EH (cell line): ENCODE measurements at places on chromosomes 7 and 10.

DNA sequence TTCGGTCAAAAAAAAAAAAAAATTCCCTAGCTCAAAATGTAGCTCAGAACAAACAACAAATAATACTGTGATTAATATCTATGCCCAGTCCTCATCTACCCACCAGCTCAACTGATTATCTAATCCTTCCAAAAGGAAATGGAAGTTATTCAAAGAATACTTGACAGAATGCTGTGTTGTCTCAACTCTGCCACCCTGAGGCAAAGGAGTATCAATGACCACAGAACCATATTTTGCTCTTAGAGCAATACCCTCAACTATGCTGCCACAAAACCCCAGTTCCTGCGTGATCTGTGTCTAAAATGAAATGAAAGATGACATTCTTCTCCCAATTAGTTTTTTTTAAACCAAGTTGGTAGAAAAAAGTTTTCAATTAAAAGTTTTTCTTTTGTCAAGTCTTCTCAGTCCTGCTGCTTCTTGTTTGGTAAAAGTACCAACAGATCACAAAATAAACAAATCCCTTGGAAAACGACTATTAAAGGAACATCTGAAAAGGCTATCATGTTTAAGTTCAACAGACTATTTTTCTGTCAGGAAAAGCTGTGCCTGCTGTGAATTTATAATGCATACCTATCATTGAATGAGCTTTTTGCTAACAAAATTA, 21.6 kb downstream of the RBM28 start:
- peak; percentile 67 for DNase-seq

DNA sequence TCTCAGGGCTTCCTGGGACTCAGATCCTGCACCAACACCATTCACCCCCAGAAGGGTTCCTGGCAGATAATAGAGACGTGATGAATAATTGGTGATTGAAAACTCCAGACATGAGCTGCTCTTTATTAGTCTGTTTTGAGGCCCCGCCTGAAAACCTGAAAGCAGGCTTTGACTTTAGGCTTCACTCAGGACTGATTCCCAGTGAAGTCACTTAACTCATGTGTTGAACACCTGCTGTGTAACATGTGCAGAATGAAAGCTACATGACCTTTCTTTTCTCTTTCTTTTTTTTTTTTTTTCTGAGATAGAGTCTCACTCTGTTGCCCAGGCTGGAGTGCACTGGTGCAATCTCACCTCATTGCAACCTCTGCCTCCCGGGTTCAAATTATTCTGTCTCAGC, 8.9 kb downstream of the SPACDR start:
- DNase-seq = no peak

DNA sequence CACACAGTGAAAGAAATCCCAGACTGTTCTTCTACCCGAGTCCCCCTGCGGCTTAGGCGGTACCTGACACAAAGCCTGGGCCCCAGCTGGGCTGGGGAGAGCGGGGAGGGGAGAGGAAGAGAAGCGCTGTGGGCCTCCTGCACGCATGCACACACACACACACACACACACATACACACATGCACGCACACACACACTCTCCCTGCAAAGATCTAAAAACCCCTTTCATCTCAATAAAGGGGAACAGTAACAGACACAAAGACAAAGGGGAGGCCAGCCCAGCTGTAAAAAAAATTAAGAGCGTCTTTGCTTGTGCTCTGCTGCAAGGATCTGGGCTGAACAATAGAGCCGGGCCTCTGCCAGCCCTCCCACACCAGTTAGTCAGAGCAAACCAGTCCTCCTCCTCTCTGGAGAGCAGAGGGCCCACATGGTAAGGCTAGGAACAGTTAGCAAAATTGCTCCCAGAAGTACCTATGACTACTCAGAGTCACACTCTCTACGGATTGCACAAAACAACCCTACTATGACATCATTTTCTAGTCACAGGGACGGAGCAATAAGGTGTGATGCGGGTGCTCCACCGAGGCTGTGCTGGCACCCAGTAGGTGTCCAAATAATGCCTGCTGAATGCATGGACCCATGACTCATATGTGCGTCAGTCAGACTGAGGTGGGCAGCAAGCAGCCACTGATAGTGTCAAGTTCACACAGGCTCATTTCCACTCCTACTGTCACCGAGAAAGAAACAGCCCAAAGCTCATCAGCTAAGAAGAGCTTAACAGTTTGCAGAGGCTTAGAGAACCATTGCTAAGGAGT, 9.2 kb downstream of the ITPRIP start:
- peak; percentile 86 for DNase-seq

- DNase-seq = no peak
Observed at GRCh38 chr7:159158888-159159405, 14.3 kb upstream of the VIPR2 start.

- DNase-seq = peak; percentile 36
Observed at GRCh38 chr10:60611291-60611747, 167.0 kb upstream of the CDK1 start.

DNA sequence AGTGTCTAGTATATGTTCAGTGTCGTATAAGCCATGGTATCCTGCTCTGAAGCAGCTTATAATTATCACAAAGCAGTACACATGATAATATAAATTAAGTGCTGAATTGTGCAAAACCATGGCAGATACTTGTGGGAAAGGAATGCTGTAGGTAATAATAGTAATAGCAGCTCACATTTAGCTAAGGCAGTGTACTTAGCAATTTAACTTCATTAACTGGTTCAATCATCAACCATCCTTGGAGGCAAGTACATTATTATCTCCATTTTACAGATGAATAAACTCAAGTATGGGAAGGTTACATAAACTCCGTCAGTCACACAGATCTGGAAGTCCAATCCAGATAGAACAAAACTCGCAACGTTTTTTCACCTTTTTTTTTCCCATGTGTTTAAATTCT, 21.6 kb upstream of the RNF148 start:
- no peak for DNase-seq

DNA sequence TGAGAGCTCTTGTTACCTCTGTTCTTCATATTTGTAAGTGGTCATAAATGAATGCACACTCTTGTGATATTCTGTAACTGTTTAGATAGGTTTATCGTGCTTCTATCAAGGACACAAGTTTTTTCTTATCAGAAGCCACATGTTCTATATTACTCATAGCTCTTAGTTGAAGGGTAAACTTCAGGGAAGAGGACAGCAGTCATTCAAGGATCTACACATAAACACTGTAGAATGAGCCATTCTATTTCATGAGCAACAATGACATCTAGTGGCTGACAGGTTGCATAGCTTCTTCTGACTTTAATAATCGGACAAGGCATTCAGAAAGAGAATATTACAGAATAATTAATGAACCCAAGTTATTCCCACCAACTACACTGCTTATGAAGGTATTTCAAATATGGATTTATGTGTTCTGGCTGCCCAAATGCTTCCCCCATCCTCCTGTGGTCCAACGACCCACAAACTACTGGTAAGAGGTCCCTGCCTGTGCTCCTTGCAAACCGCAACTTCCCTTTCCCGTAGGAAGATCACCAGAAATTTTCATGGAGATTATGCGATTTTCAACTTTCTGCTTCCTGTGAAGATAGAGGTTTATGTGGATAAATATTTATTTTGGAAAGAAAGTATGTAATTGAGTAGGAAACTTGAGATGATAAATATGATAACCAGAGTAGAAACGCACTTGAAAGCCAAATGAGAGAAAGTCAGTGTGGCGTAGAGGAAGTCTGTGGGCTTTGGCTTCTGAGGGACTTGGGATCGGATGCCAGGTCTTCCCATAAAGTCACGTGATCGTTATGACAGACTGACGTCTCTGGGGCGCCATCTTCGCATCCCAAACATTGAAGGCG, 16.8 kb upstream of the ABCB5 start:
- DNase-seq = peak; percentile 54

- no peak for DNase-seq
Observed at GRCh38 chr7:149796287-149796860, 23.0 kb upstream of the ZNF467 start.

GRCh38 chr7:141563956-141564623, 12.9 kb downstream of the AGK start:
- DNase-seq = no peak

DNA sequence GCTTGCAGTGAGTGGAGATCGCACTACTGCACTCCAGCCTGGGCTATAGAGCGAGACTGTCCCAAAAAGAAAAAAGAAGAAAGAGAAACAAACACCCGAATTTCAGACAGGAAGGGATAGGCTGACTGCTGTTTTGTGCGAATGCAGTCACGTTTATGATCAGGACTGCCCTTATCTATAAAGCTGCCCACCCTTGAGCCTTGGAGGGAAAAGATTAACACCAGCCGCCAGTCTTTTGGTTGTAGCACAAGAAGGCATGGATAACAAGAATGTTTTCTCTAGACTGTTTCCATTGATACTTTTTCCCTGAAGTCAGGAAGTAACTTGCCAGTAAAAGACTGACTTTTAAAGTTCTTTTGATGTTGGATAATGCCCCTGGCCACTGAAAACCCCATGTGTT, 314.0 kb downstream of the BICC1 start:
- DNase-seq = no peak

GRCh38 chr7:99042957-99043356, 101.0 kb downstream of the SMURF1 start:
- DNase-seq = peak; percentile 76

- DNase-seq = peak; percentile 96
Observed at GRCh38 chr10:110651044-110651958, 7.2 kb downstream of the RBM20 start.

DNA sequence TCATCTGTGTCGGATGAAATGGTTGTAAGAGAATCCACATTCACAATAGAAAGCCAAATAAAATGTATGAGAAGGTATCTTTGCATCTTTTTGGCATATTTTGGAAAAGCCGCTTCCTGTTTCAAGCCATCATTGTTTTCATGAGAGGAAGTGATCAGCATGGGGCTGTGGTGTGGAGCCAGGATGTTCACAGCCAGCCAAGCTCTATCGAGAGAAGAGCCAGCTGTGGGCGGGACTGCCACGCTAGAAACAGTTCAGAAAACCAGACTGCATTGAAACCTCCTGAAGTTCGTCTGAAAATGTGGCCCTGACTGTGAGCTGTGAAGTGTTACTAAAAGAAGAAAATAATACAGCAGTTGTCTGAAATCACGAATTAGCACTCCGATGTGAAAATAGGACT, 21.2 kb upstream of the NPS start:
- no peak for DNase-seq

- DNase-seq = no peak
Observed at GRCh38 chr10:29993319-29993915, 66.0 kb downstream of the JCAD start.

GRCh38 chr7:8035647-8036518, 67.3 kb downstream of the GLCCI1 start:
- DNase-seq = peak; percentile 56

DNA sequence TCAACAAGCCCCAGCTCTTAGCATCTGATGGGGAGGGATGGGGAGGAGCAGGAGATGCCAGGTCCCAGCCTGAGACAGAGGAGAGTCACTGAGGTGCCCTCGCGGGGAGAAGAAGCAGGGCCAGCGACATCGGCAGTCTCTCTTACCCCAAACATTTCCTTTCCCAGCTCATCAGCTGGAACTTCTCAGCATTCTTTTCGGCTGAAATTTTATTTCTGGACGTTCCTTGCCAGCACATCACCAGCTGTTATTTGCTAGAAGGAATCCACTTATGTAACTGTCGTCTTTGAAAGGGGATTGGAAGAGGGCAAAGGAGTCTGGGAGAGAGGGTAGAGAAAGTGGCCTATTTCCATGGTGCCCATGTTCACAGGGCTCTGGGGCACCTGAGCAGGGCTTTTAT, 101.0 kb upstream of the SHH start:
- DNase-seq = no peak

- peak; percentile 48 for DNase-seq
Observed at GRCh38 chr7:65390588-65390987, 16.9 kb downstream of the ZNF92 start.

DNA sequence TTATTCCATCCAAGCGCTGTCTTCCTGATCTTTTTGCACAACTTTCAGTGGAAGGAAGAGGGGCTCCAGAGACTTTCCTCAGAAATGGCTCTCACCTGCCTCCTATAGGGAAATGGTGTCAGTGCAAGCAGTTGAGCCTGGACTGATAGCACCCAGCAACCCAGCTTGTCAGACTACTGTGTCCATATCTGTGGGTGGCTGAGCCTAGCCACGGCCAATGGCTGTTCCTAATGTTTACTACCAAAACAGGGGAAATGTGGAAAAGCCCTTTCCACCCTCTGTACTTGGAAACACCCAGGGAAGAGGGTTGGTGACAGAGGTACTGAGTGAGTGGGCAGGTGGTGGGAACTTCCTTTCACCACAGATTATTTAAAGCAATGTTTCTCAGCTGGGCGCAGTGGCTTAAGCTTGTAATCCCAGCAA, 4.3 kb upstream of the YKT6 start:
- DNase-seq = peak; percentile 69

- DNase-seq = no peak
Observed at GRCh38 chr7:130298544-130299326, 5.8 kb downstream of the CPA4 start.

GRCh38 chr10:95767884-95768556, 12.1 kb downstream of the ENTPD1 start:
- peak; percentile 44 for DNase-seq

DNA sequence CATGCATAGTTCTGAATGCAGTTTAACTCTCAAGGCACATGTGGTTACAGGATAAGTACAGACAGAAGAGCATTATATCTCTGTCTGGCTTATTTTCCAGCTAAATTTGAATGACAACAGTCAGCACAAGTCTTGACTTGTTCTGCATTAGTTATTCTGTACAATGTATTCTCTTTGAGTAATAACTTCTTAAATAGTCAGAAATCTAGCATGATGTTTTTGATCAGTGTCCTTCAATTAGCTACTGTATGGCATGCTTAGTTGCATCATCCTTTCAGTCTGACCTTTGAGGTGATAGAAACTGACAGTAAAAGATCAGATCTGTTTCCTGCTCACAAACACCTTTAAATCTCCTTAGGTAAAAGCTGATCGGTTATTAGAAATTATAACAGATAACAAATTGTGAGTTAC, 118.1 kb downstream of the ARL4A start:
- no peak for DNase-seq

GRCh38 chr7:78967046-78967445, 486.4 kb downstream of the MAGI2 start:
- DNase-seq = peak; percentile 60

DNA sequence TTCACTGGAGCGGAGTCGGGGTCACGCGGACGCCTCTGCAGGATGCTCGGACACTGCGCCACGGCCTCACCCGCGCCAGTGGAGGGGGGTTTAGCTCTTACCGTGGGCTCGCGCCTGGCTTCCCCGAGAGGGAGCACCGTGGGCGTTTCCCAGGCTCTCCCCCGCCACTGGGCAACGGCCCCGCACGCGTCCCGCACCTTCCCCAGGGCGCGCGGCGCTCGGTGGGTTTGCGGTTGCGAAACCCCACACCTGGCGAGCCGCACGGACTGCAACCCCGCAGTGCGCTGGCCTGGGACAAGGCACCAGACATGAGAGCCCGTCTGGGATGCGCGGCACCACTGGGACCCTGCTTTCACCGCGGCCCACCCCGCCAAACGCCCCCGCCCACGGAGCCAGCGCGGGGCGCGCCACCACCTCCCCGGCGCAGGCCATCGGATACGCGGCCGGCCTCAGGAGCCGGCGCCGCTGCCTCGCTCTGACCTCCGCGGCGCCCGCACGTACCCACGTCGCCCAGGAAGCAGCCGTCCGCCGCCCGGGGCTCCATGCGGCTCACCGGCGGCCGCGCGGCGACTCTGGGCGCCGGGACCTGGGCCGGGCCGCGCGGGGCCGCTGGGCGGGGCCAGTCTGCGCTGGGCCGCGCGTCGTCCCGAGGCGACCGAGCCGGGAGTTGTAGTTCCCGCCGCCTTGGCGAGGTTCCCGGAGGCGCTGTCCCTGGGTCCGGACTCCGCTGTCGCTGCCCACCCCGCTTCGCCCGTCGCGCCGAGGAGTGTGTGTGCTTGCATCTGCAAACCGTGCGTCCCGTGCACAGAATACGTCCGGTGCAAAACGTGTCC, at the start of gene ASB13:
Gene ASB13, minus strand, starts transcription at position 588 of the 833 bp plus-strand sequence. Its CDS starts 44 bp downstream, at position 544.
- DNase-seq = peak; percentile 62

- no peak for DNase-seq
Observed at GRCh38 chr7:131265227-131265626, 62.4 kb upstream of the MKLN1 start.
